Left ventricle myocardium inferior (tissue), 1 donor: ENCODE measurements at places on chromosomes 7 and 10.
A peak's percentile ranks its signal among the peaks of the same experiment; 100 is the strongest.

- no peaks in the 10 kb centered on the region for H3K36me3 ChIP-seq
- no peak overlapping the region for H3K27ac ChIP-seq
- no peaks in the 10 kb centered on the region for H3K4me1 ChIP-seq
- no peak for DNase-seq
- H3K27me3 ChIP-seq = no peaks in the 10 kb centered on the region
Measured at GRCh38 chr10:15700078-15700674, 19.5 kb downstream of the ITGA8 start.

DNA sequence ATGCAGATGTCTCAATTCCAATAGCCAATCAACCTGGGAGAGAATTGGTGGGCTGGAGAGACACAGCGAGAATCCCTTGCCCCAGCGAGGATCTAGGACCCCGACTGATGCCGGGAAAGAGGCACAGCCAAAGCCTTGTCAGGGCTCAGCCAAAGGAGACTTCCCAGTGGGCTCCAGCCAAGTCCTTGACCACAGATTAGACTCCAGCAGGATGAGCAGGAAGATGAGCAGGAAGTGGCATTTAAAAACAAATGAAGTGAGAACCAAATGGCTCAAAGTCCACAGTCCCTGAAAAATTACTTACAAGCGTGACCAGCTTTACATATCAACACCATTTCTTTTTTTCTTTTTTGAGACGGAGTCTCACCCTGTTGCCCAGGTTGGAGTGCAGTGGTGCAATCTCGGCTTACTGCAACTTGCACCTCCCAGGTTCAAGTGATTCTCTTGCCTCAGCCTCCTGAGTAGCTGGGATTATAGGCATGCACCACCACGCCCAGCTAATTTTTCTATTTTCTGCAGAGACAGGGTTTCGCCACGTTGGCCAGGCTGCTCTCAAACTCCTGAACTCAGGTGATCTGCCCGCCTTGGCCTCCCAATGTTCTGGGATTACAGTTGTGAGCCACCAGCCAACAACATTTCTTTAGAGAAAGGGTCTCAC is 40.2 kb downstream of the CTBP2 start:
- H3K36me3 ChIP-seq = no peaks in the 10 kb centered on the region
- peak overlapping the region; percentile 16 for H3K27ac ChIP-seq
- DNase-seq = no peak
- no peak overlapping the region for H3K4me3 ChIP-seq
- peaks cover 100% of the 10 kb centered on the region for H3K4me1 ChIP-seq

DNA sequence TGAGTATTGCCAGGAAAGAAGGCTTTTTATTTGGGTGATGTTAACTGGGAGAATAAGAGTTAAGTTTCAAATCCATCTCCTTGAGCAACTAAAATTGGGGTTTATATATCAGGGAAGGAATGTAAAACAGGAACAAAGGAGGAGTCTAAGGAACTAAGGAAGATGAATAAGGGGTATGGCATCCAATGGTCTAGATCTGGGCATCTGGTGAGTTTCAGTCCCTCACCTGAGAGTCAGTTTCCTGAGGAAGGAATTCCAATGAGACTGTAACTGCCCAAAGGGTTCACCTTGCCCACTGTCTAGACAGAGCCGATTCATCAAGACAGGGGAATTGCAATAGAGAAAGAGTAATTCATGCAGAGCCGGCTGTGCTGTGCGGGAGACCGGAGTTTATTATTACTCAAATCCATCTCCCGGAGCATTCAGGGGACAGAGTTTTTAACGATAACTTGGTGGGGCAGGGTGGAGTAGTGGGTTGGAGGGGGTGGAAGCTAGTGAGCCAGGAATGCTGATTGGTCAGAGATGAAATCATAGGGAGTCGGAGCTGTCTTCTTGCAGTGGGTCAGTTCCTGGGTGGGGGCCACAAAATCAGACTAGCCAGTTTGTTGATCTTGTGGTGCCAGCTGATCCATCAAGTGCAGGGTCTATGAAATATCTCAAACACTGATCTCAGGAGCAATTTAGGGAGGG is 188.3 kb upstream of the STK17A start:
- H3K4me1 ChIP-seq = no peaks in the 10 kb centered on the region
- H3K36me3 ChIP-seq = no peaks in the 10 kb centered on the region
- no peak for DNase-seq
- H3K27ac ChIP-seq = no peak overlapping the region

GRCh38 chr10:80496555-80497172 is 41.0 kb upstream of the SH2D4B start:
- H3K4me3 ChIP-seq = no peak overlapping the region
- H3K27ac ChIP-seq = peak overlapping the region; percentile 91
- no peak for DNase-seq
- peaks cover 99% of the 10 kb centered on the region for H3K4me1 ChIP-seq

- peaks cover 57% of the 10 kb centered on the region for H3K36me3 ChIP-seq
- H3K27ac ChIP-seq = peak overlapping the region; percentile 19
- DNase-seq = no peak
- H3K27me3 ChIP-seq = no peaks in the 10 kb centered on the region
Measured at GRCh38 chr7:149598721-149599308, 101.2 kb upstream of the ZNF746 start.

GRCh38 chr10:129703287-129704137 is 236.5 kb downstream of the MGMT start:
- peaks cover 18% of the 10 kb centered on the region for H3K4me1 ChIP-seq
- H3K36me3 ChIP-seq = no peaks in the 10 kb centered on the region
- no peak for DNase-seq
- no peak overlapping the region for H3K4me3 ChIP-seq
- H3K27ac ChIP-seq = no peak overlapping the region
- H3K27me3 ChIP-seq = no peaks in the 10 kb centered on the region

DNA sequence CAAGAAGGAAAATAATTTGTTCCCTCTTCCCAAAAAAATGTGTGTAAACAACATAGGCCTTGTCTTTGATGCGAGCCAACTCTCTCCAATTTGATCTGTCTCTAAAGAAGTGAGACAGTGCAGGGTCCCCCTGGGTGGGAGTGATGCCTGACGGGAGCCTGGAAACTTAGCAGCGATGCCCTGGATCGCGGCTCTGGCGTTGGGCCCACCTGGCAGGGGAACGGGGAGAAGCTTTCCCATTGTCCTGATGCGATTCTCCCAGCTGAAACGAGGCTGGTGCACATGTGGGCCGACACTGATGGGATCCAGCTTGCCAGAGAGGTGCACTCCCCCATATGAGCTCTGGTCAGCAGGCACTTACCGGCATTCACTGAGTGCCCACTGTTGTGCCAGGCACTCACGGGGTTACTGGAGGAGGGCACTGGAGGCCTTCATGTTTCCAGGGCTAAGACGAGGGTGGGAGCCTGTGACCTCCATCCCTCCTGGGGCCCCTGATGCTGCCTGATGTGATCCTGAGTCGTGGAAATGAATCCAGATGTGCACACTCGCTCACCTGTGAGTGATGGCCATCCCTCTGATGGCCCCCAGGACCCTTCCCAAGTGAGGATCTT is 132.8 kb downstream of the PTPN20 start:
- no peak for DNase-seq
- no peak overlapping the region for H3K4me3 ChIP-seq
- H3K36me3 ChIP-seq = no peaks in the 10 kb centered on the region
- H3K4me1 ChIP-seq = peaks cover 6% of the 10 kb centered on the region
- H3K27me3 ChIP-seq = peaks cover 7% of the 10 kb centered on the region

- no peak overlapping the region for H3K27ac ChIP-seq
- peaks cover 9% of the 10 kb centered on the region for H3K36me3 ChIP-seq
- H3K4me3 ChIP-seq = no peak overlapping the region
- no peak for DNase-seq
- peaks cover 15% of the 10 kb centered on the region for H3K4me1 ChIP-seq
- H3K27me3 ChIP-seq = no peaks in the 10 kb centered on the region
Measured at GRCh38 chr10:30959836-30960210, 71.8 kb downstream of the ZNF438 start.

DNA sequence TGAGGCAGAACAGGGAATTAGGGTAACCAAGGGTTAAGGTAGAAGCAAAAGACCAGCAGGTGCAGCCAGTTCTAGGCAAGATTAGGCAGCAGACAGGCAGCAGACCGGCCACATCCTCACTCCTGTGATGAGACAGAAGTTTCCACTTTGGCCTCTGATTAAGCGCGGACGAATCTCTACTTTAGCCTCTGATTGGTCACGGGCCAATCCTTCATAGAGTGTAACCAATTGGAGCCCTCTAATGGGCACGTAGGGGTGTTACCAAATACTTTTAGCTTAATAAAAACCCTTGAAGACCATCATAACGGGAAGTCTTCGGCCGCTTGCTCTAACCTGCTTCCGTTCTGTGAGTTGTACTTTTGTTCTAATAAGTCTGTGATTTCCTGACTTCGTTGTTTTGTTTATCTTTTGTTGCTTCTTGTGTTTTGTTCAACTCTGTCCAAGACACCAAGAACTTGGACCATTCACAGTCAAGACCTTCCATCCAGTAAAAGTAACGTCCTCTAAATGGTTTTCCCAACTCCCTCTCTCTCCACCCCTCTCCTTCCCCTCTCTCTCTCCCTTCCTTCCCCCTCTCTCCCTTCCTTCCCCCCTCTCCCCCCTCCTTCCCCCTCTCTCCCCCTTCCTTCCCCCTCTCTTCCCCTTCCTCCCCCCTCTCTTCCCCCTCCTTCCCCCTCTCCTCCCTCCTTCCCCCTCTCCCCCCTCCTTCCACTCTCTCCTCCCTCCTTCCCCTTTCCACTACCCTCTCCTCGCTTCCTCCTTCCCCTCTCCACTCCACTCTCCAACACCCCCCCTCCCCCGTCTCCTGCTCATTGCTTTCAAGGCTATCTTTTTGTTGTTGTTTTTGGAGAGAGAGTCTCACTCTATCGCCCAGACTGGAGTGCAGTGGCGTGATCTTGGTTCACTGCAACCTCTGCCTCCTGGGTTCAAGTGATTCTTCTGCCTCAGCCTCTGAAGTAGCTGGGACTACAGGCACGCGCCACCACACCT is 13.2 kb upstream of the MALSU1 start:
- no peak overlapping the region for H3K4me3 ChIP-seq
- no peak overlapping the region for H3K27ac ChIP-seq
- H3K4me1 ChIP-seq = no peaks in the 10 kb centered on the region
- no peaks in the 10 kb centered on the region for H3K36me3 ChIP-seq

- H3K4me1 ChIP-seq = peaks cover 32% of the 10 kb centered on the region
- no peak overlapping the region for H3K4me3 ChIP-seq
- no peaks in the 10 kb centered on the region for H3K27me3 ChIP-seq
- peak; percentile 77 for DNase-seq
- H3K36me3 ChIP-seq = no peaks in the 10 kb centered on the region
Measured at GRCh38 chr10:29877793-29878491, 181.4 kb downstream of the JCAD start.

- no peak overlapping the region for H3K4me3 ChIP-seq
- H3K27me3 ChIP-seq = peaks cover 11% of the 10 kb centered on the region
- DNase-seq = no peak
- peaks cover 11% of the 10 kb centered on the region for H3K4me1 ChIP-seq
- H3K36me3 ChIP-seq = peaks cover 19% of the 10 kb centered on the region
- H3K27ac ChIP-seq = no peak overlapping the region
Measured at GRCh38 chr7:1563981-1564602, 5.7 kb downstream of the PSMG3 start.

GRCh38 chr7:20827172-20827571 is 40.5 kb upstream of the SP8 start:
- H3K27me3 ChIP-seq = peaks cover 51% of the 10 kb centered on the region
- H3K36me3 ChIP-seq = no peaks in the 10 kb centered on the region
- H3K27ac ChIP-seq = no peak overlapping the region
- no peaks in the 10 kb centered on the region for H3K4me1 ChIP-seq
- H3K4me3 ChIP-seq = no peak overlapping the region

DNA sequence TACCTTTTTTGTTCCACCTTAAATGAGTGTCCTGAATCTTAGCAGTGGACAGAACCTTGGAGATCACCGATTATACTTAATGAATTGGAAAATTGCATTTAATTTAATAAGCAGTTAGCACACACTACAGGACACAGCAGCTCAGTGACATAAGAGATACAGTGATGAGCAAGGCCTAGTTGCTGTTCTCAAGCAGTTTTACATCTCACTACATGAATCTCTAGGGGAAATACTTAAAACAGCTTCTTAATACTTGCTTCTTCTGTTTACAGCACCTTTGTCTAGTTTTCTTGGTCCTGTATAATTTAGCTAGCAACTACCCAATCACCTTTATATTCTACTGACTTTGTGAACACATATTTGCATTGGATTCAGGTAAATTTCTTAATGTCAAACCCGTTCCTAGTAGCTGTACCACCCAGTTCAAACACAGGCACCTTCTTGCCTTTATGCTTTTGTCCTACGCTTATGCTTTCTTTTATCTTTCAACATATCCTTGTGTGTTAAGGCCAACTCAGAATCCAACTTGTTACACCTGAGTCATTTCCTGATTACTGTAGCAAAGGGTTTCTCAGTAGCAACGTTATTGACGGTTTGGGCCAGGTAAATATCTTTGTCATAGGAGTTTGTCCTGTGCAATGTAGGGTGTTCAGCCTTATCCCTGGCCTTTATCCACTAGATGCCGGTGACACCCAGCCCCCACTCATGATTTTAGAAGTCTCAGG is 1.8 kb downstream of the STAM start:
- no peaks in the 10 kb centered on the region for H3K27me3 ChIP-seq
- H3K27ac ChIP-seq = peak overlapping the region; percentile 50
- peaks cover 83% of the 10 kb centered on the region for H3K4me1 ChIP-seq
- DNase-seq = no peak
- H3K4me3 ChIP-seq = peak overlapping the region; percentile 93

DNA sequence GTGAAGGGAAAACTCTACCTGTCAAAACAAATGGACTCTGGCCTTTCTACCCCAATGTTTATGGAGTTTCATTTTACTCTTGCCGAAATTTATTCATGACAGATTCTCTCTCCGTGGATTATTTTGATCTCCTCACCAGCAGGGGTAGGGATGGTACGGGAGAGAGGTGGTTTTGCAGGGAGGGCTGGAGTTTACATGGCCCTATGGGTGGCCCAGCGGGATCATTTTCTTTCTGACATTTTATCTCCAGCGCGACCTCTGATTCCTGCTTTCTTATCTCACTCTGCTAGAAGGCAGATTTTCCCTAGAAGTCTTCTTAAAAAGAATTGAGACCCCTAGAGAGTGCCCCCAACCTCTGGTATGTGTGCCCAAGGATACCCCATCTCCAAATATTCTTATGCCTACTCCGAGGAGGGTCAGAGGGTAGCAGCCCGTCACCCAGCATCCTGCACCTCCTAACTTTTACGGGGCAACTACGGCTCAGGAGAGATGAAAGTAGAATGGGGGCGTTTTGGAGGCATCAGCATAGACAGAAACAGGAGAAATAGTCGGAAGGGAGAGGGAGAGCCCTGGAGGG is 10.1 kb upstream of the GATA3 start:
- peak overlapping the region; percentile 55 for H3K4me3 ChIP-seq
- peaks cover 100% of the 10 kb centered on the region for H3K27me3 ChIP-seq
- DNase-seq = no peak
- no peaks in the 10 kb centered on the region for H3K36me3 ChIP-seq
- peaks cover 48% of the 10 kb centered on the region for H3K4me1 ChIP-seq

DNA sequence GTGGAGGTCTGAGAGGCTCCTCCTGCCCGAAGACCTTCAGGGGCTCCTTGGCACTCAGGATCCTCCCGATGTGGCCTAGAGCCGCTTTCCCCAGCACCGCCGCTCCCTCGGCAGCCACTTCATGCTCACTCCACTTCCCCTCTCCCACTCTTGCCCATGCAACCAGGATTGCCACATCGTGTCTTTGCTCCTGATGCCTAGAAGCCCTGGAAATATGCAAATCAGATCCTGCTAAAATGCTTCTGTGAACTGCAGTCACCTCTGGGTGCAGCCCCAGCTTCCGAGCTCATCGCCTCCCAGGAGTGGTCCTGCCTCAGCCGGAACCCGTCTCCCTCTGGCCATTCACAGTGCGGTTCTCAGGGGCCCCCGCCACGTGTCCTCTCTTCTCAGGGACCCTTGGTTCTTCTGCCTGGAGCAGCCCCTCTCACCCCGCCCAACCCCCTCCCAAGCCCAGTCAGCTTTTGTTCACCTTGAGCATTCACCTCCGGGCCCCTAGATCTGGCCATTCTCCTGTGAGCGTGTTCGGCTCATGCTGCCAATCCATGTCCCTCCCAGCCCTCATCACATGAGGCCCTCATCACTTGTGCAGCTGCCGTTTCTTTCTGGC is 175.5 kb downstream of the ADARB2 start:
- H3K36me3 ChIP-seq = no peaks in the 10 kb centered on the region
- H3K4me1 ChIP-seq = no peaks in the 10 kb centered on the region
- peaks cover 75% of the 10 kb centered on the region for H3K27me3 ChIP-seq
- no peak for DNase-seq
- H3K4me3 ChIP-seq = no peak overlapping the region
